NCI-H1105 treated with DMSO at 0.1 percent for 48 hours (cell line): ENCODE measurements at places on chromosomes 6 and 20.
A peak's percentile ranks its signal among the peaks of the same experiment; 100 is the strongest.

- no peak for DNase-seq
Observed at GRCh38 chr20:43895235-43895634, 19.4 kb upstream of the TOX2 start.

GRCh38 chr20:37688093-37688492 is 5.7 kb upstream of the CTNNBL1 start:
- DNase-seq = no peak

- DNase-seq = no peak
Observed at GRCh38 chr6:144298194-144298593, 13.1 kb downstream of the UTRN start.

- no peak for DNase-seq
Observed at GRCh38 chr6:28635547-28636158, 110.0 kb downstream of the GPX5 start.

- peak; percentile 53 for DNase-seq
Observed at GRCh38 chr6:72968704-72969103, 256.6 kb downstream of the KHDC1L start.

DNA sequence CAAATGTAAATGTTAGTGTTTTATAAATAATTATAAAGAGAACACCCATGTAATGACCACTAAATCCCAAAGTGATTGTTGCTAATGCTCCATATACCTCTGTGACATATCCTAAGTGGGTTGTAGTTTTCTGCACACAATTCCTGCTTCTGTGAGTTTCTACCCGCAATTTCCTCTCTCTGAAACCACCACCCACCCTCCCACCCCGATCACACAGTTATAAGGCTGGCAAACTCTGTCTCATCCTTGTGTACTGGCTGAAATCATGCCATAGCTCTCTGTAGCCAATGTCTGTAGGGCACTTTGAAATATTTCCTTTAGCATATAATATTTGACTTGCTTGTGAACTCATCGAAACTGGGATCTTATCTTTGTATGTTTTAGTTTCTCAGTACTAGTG is 236.6 kb downstream of the PLCB1 start:
- no peak for DNase-seq

GRCh38 chr6:162270966-162271365 is 456.6 kb downstream of the PRKN start:
- no peak for DNase-seq

DNA sequence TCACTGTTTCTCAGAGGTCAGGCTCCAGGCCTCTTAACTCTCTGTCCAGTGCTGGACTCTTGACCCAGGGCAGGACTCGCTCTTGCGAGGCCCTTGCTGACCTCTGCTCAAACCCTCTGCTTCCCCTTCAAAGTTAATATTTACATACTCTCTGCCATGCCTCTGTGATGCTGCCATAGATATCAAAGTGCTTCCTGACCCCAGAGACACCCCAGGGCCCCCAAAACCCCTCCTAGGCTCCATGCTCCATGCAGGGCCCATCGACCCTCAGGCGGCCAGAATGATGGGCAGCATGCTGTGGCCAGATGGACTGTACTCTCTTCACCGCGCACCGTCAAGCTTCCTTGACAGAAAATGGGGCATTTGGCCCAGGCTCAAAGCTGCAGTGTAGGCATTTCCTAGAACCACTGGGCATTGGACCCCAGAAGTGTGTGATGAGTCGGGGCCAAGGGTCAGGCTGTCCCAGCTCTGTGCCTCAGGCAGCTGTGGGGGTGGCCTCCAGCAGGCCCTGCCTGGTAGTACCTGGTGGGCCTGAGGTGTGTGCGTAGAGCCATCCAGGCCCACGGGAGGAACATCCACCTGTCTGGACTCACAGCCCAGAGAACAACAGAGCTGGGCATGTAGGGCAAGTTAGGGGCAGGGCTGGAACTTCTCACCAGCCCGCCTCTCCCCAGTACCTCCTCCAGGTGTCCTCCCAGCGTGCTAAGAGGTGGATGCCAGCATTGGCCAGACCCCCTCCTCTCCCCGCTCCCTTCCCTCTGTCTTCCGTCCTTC is 142.8 kb downstream of the VEGFA start:
- DNase-seq = no peak

- peak; percentile 40 for DNase-seq
Observed at GRCh38 chr6:26273673-26274588, 91.1 kb upstream of the BTN3A2 start.

DNA sequence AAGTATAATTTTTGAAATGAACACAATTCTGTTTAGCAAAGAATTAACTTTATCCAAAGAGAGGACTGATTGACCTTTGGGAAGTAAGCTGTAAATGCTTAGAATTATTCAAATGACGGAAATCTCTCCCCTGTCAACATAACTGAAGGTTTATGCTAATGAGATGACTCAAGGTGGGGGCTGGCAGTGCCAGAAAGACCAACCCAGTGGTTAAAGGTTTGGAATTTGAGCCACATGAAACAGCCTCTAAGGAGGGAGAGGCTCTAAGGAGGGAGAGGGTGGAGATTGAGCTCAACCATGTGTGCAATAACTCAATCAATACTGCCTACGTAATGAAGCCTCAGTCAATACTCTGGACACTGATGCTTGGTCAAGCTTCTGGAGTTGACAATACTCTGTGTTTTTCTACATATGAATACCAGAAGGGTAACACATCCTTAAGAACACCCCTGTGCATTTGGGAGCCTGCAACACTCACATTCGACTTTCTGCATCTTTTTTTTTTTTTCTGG is 123.4 kb upstream of the TENT5A start:
- DNase-seq = no peak

GRCh38 chr6:138278326-138278725 is 60.0 kb upstream of the PBOV1 start:
- DNase-seq = no peak

GRCh38 chr6:144835322-144835973 is 550.3 kb downstream of the UTRN start:
- DNase-seq = no peak

- no peak for DNase-seq
Observed at GRCh38 chr20:47773371-47773786, 11.9 kb downstream of the SULF2 start.

GRCh38 chr20:31496761-31497295 is 17.4 kb upstream of the HM13 start:
- peak; percentile 41 for DNase-seq

- DNase-seq = no peak
Observed at GRCh38 chr6:124535299-124535698, 426.9 kb upstream of the RNF217 start.

- DNase-seq = no peak
Observed at GRCh38 chr6:108883172-108883571, 35.0 kb downstream of the ARMC2 start.

DNA sequence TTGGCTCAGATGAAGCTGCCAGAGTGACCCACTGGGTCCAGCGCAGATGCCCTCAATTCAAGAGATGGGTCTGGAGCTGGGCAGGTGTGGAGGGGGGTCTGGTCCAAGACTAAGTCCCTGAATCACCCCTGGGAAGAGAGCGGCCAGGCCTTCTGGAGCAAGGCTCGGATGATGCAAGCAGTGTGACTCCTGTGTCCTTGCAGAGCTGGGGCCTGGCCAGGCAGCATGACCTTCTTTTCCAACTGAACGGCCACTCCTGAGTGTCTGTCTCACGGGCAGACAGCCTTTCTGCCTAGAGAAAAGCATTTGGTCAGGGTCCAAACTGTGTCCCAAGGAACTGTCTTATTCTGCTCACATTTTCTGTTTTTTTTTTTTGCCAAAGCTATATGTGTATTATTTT is 42.6 kb upstream of the FNDC1 start:
- no peak for DNase-seq

GRCh38 chr6:100382031-100382430 is 82.7 kb downstream of the SIM1 start:
- peak; percentile 51 for DNase-seq

- no peak for DNase-seq
Observed at GRCh38 chr6:42963855-42964605, 3.5 kb downstream of the GNMT start.

DNA sequence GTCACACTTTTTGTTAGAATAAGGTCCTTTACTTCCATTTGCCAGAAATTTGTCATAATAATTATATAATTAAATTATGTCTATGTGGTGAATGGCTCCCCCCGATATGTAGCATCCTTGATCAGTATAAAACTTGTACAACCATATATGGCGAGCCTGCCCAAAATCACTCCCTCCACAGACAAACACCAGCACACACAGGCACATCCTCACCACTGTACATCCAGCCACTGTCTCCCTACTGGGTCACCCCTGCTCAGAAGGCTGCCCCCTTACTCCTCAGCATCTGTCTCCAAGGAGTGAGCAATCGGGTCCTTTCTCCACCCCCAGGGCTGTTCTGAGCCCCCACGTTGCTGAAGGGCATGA is 87.0 kb upstream of the MYL9 start:
- no peak for DNase-seq

- DNase-seq = peak; percentile 36
Observed at GRCh38 chr6:120700001-120700400, 634.3 kb downstream of the TBC1D32 start.

DNA sequence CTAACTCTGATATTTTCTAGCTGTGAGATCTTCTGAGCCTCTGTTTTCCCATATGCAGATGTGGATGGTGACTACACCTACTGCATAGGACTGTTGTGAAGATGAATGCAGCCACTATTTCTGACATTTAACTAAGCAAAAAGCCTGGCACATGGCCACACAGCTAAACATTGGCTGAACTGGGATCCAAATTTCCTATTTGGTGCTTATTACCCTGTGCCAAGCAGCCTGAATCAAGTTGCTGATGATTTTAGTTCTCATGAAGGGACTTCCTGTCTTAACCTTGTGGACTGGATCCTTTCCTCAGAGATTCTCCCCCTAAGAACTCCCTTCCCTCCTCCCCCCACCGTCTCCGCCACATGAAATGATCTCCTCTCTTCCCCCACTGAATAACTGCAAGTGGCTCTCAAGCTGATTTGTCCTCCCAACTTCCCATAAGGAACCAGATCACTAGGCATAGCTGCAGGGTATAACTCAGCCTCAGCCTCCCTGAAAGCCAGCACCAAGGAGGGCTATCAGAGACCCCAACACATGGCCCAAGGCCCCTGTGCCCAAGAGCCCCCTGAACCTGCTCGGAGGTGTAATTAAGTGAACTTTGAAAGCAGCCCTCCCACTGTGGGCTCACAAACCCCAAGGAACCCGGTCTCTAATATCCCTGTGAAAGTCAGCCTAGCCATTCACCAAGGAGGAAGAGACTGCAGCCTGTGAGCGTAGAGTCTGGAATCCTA is 55.7 kb downstream of the MAFB start:
- peak; percentile 5 for DNase-seq

GRCh38 chr20:58906894-58907293 is 54.4 kb downstream of the GNAS start:
- DNase-seq = no peak

- DNase-seq = peak; percentile 51
Observed at GRCh38 chr20:62824476-62825332, 7.9 kb downstream of the COL9A3 start.

DNA sequence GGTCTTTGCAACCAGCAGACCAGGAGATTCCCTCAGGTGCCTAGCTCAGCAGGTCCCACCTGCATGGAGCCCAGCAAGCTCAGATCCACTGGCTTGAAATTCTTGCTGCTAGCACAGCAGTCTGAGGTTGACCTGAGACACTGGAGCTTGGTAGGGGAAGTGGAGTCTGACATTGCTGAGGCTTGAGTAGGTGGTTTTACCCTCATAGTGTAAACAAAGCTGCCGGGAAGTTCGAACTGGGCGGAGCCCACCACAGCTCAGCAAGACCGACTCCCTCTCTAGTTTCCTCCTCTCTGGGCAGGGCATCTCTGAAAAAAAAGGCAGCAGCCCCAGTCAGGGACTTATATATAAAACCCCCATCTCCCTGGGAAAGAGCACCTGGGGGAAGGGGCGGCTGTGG is 34.3 kb downstream of the PRSS35 start:
- DNase-seq = no peak

- DNase-seq = no peak
Observed at GRCh38 chr6:108198761-108199498, 33.1 kb downstream of the NR2E1 start.

DNA sequence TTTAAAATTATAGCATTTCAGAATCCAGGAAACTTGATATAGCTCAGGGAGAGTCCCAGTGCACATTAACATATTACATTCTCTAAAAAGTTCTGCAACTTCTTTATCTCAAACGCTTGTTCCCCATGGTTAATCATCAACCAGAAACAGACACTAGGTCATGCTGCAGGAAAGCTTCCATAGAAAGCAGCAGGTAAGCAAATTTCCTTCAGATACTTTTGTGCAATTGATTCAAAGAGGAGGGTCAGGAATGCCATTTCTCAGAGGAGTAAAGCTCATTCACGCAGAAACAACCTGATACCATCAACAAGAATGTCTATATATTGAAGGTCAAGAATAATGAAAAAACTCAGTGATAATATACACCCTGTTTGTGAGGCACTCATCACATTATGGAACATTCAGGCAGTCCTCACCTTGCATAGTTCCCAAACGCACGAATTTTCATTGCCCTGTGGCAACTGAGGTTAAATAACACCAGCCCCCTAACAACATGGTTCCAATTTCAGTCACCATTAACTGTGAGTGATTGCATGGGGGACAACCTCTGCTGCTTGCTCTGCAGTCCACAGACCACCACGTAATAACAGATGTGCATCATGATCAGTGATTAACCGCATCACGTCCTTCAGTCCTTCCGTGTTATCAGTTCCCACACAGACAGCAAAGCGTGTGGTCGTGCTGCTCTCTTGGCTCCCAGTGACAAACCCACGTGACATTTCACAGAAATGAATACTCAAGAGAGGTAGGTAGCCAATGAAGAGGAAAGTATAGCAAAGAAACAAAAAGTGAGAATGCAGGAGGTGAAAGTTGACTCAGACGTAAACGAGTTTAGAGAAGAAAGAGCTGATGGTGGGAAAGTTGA is 95.7 kb downstream of the LY86 start:
- DNase-seq = no peak

- DNase-seq = no peak
Observed at GRCh38 chr20:35319192-35319870, 27.1 kb upstream of the FAM83C start.

- DNase-seq = no peak
Observed at GRCh38 chr6:129764761-129765407, 54.9 kb upstream of the ARHGAP18 start.

GRCh38 chr6:48080227-48081009 is 30.6 kb downstream of the PTCHD4 start:
- no peak for DNase-seq

GRCh38 chr6:107392069-107392468 is 67.3 kb downstream of the PDSS2 start:
- no peak for DNase-seq

DNA sequence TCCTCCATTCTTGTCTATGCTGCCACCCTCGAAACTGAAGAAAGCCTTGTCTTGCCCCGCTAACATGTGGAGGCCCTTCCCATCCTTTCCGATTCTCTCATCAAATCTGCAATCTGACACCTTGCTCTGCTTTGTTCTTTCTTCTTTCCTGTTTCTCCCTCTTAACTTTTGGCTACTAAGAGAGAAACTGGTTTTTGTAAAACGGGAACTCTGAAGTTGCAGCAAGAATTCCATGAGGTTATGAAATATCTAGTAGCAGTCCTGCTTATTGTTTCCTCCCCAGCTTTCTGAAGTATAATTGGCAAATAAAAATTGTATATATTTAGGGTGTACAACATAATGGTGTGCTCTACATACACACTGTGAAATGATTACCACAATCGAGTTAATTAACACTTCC is 80.2 kb downstream of the MAP7 start:
- no peak for DNase-seq

DNA sequence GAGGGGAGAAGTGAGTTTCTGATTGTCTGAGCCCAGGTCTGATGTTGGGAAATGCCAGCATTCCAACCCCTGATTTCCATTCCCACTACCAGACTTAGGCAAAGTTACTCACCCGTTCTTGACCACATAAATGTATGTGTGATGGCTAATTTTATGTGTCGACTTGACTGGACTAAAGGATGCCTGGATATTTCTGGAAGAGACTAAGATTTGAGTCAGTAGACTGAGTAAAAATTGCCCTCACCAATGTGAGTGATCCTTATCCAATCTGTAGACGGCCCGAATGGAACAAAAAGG is 95.8 kb upstream of the TAB2 start:
- no peak for DNase-seq
